ENCODE measurements at places on chromosomes 12 and 14.
A peak's percentile ranks its signal among the peaks of the same experiment; 100 is the strongest.

- no peak for DNase-seq
Observed at GRCh38 chr12:47396902-47397663, 308.7 kb downstream of the RPAP3 start.

- no peak for DNase-seq
Observed at GRCh38 chr12:105455261-105455660, 124.8 kb downstream of the C12orf75 start.

- DNase-seq: no peak
Observed at GRCh38 chr14:94380225-94381148, 7.9 kb downstream of the SERPINA1 start.

DNA sequence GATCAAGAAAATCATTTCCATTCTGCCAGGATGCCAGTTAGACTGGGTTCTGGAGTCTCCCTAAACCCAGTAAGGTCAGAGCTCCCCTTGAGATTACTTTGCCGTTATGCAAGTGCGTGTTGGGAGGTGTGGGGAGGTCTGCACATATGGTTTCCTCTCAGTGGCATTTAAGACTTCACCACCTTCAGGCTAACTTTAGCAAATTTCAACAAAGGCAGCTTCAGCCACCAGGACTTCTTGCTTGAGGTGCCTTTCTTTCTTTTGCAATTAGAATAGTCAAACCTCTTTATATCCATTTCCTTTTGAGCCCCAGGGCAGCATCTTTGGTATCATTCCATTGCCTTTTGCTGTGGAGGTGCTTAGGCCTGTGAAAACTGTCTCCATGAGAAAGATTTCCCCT, 117.2 kb upstream of the CCND2 start:
- DNase-seq: no peak

DNA sequence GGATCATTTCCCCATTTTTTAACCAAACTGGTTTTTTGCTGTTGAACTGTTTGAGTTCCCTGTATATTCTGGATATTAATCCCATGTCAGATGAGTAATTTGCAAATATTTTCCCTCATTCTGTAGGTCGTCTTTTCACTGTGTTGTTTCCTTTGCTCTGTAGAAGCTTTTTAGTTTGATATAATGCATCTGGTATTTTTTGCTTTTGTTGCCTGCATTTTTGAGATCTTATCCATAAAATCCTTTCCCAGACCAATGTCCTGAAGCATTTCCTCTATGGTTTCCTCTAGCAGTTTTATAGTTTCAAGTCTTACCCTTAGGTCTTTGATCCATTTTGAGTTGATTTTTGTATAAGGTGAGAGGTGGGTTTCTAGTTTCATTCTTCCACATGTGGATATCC, 71.3 kb downstream of the LRP6 start:
- DNase-seq: no peak

DNA sequence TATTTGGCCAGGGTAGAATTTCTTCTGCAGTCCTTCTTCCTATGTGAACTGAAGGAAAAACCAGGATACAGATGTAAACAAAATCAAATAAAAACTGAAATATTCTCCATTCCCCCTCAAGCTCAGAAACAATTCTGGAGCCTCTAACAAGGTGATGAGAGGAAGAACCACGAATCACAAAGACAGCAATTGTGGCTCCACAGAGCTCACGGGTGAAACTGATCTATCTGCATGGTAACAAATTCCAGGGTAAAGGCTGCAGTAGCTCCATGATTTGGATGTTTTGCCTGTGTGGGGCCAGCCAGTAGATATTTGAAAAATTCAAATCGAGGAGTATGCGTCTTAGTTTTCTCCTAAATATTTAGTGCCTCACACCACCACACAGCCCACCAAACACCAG, 10.6 kb downstream of the GRIN2B start:
- no peak for DNase-seq

GRCh38 chr12:80053051-80053790, 46.1 kb upstream of the OTOGL start:
- DNase-seq: no peak

GRCh38 chr12:52870361-52871290, 21.8 kb upstream of the KRT78 start:
- DNase-seq: no peak

DNA sequence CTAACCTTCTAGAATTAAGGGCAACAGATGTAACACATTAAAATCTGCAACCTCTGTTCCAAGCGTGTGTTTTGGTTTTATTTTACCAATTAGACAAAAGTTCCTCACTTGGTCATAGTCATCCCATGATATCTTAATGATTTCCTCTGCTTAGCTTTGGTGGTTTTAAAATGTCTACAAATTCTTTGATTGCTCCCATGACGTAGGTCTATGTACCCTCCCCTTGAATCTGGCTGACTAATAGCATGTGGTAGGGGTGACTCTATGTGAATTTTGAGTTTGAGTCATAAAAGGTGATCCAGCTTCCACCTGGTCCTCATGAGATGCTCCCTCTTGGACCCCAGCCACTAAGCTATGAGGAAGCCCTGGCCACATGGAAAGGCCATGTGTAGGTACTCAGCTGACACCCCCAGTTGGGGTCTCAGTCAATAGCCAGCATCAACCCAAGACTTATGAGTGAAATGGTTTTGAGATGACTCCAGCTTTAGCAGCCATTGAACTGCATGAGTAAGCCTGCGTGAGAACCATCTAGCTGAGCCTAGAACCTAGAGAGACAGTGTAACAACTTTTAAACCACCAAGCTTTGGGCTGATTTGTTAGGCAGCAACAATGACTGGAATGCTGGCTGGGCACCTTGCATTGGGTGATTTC, 247.1 kb downstream of the MSRB3 start:
- DNase-seq: no peak

DNA sequence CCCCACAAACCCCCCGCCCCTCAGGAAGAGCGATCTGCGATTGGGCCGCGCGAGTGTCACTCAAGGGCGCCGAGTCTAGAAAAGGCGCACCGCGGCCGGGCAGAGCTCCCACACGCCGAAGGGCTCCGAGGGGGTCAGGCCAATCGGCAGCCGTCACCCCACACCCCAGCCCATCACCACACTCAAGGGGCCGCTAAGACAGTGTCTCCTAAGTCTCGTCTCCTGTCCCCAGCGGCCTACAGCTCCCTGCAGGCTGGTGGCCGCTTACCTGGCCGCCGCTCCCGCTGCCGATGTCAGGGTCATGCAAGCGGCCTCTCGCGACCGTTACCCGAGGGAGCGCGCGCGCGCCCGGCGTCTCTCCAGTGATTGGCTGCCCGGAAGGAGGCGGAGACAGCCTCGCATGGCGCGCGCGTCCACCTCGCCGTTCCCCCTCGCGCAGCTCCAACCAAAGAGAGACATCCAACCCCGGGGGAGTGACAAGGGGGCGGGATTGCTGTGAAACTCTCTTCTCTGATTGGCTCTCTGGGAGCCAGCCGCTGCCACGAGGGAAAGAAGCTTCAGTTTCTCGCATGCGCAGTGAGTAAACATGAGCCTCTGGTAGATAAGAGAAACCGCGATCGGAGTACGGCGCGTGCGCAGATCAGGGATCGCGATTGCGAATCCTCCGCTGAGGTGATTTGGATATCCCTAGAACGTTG, at the start of the genes MPHOSPH9 and MTRFR:
MPHOSPH9 (minus strand) TSS at position 335 of the 698 bp plus-strand sequence. CDS start 2,777 bp downstream, outside the sequence.
MTRFR (plus strand) TSS at position 630 of the 698 bp plus-strand sequence. CDS start 20,239 bp downstream, outside the sequence.
- DNase-seq: peak; percentile 94

- no peak for DNase-seq
Observed at GRCh38 chr14:102779574-102780315, 2.5 kb downstream of the TRAF3 start.

- DNase-seq: no peak
Observed at GRCh38 chr12:30725739-30726138, 29.0 kb downstream of the CAPRIN2 start.

- DNase-seq: no peak
Observed at GRCh38 chr14:90654831-90655276, 161.4 kb downstream of the TTC7B start.

GRCh38 chr14:72736786-72737559, 156.9 kb downstream of the DPF3 start:
- peak; percentile 94 for DNase-seq

DNA sequence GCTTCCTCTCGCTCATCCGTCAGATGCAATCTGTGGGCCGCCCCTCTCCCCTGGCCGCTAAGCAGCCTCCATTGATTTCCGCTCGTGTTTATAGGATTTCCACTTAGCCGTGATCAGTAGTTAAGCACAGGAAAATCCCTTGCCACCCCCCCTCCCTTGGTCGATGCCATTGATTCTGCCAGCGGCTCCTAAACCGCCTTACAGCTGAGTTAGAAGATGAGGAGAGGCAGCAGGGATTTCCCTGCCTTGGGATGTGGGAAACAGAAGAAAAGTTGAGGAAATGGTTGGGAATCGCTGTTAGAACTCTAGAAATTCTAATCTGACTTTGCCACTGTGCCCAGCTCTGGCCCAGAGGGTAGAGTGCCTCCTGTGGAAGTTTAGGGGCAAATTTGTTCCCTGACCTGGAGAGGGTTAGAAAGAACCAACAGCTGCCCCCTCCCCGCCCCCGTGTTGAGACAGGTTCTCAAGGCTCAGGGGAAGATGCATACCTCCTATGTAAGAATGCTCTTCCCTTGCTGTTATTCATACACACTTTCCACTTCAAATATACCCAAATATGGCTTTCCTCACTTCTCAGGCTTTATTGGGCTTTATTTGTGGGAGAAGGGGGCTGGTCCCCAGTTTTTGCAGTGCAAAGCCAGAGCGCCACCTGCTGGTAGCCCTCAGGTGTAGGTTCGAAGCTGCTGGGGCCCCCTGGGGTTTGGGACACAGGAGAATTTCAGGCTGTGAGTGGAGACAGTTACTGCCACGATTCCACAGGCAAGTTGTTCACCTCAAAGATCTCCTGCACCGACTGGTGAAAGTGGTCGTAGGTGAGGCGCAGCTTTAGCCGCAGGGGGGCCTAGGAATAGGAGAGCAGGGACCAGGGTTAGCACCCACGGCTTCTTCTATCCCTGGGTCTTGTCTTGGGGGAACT, 3.2 kb downstream of the THTPA start:
- DNase-seq: no peak

DNA sequence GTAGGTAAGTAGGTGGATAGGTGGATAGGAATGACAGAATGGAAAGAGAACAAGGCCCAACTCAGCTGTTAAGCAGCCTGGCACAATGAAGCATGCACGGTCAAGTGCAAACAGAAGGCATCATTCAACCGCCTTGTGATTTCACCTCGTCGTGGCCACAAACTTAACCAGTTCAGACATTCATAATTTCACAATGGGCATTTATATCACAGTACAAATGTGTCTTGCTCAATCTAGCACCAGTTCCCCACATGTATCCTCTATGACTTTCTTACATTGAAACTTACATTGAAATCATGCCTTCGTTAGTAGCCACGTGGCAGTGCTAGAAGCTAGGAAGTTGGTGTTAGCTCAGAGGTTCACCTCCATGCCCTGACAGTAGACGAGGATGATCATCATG, 207.5 kb downstream of the ETV6 start:
- no peak for DNase-seq

GRCh38 chr12:39375206-39375808, 67.6 kb downstream of the KIF21A start:
- DNase-seq: no peak

DNA sequence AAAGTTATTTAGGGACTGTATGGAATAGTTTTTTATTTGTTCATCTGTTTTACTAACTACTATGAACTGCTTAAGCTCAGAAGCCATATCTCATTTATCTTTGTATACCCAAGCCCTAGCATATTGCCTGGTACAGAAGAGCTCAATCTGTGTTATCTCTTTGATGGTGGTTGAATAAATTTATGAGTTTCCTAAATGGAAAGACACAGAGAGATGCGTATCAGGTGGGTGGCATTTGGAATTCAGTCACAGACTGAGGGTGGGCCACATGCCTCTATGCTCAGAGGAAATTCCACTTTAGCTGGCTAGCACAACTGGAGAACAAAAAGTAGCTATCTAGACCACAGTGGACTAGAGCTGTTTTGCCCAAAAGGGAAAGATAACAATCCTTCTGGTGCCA, 145.5 kb downstream of the SLC6A15 start:
- no peak for DNase-seq

GRCh38 chr12:76080729-76081415, 3.6 kb downstream of the NAP1L1 start:
- no peak for DNase-seq

DNA sequence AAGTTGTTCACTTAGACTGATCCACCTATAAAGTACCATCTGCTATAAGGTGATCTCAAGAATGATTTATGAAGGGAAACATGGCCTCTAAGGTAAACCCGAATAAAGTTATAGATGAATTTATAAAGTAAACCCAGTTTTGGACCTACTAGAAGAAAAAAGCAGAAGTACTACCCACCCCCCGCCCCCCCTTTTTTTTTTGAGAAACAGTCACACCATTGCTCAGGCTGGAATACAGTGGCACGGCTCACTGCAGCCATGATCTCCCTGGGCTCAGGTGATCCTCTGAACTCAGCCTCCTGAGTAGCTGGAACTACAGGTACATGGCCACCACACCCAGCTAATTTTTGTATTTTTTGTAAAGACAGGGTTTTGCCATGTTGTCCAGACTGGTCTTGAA, 3.9 kb downstream of the ENTPD5 start:
- DNase-seq: no peak

DNA sequence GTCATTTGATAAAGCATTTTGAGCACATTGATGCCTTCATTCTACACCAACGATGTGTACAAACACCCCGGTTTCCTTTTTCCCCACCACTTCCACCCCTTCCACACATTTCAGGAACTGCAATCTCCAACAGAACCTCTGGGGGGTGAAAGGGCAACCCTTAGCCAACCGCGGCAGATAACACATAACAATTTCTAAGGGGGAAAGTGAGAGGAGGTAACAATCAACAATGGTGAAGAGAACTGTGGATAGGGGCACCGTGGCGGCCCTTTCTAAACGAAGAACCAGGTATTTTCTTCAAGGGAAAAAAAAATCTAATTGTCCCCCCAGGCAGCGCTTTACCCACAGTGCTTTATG, 1.1 kb downstream of the KITLG start:
- DNase-seq: no peak
